ENCODE measurements at places on chromosomes 5 and 9.

DNA sequence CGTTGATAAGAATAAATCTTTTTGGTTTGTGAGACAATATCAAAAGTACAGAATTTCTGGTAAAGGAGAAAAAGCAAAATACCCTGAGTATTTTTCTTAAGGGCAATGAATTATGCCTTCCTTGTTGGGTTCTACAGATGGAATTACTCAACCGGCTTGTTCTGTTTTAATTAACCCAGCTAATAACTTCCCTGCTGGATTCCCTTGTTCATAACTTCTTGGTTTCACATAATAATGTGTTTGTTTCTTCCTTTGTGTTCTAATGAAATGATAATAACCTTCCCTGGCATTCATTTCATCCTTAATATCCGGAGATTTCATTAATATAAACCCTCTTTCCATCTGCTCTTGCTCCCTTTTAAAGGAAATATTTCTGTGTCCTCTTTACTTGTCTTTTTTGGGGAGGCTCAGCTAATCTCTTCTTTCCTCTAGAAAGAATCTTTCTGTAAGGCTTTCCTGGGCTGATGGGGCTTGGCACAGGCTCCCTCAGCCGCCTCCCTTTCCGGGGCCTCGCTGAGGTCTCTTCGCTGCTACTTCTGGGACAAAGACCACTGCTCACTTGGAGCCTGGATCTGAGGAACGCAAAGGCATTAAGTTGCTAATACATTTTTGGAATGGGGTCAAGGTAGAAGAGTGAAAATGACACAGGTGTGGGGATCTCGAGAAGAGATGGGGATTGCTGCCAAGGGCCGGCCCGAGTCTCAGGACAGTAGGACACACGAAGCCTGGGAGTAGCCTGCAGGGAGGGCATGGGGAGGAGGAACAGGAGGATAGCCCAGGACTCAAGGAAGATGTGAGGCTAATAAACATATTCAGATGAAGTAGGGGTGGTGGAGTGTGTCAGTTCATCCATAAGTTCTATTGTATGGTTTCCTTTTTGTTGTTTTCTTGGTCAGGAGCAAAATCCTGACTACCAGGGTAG, 118.5 kb downstream of the NRG2 start:
- DNase-seq = no peak

- DNase-seq = no peak
These were observed 305.0 kb upstream of the PIK3R1 start for GRCh38 chr5:67910546-67910945.

- no peak for DNase-seq
These were observed 418.6 kb downstream of the TMEM38B start for GRCh38 chr9:106112935-106113334.

- DNase-seq = no peak
These were observed 227.7 kb upstream of the PRR16 start for GRCh38 chr5:120236360-120236759.

DNA sequence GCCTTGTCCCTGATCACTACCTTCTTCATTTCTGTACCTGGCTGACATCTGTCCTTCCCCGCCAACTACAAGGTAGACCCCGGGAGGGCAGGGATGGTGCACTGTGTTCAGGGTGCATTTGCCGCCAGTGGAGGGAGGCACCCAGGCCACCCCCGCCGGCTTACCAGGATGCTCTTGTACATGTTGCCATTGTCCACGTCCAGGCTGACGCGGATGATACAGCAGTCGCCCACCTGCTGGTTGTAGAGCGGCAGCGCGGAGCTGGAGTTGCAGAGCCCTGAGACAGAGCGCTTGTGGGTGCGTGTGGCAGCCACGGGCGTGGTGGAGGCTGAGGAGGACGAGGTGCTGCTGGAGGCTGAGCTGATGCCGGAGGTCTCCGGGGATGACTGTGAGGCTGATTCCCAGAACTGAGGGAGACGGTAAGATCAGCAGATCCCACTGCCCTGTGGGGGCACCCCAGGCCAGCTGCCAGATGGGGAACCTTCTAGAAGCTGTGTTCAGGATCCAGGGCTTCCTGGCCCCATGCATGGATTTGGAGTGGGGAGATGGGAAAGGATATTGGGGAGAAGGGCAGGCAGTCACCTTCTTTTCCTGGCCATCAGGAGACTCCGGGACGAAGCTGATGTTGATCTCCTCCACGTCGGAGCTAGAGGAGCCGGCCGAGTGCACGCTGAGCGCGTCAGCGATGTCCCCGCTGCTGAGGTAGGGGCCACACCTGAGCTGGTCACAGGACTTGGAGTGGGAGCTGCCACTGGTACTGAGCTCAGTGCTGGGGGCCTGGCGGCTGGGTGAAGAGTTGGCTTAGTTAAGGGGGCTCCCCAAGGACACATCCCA, 19.5 kb downstream of the RALGDS start:
- no peak for DNase-seq

DNA sequence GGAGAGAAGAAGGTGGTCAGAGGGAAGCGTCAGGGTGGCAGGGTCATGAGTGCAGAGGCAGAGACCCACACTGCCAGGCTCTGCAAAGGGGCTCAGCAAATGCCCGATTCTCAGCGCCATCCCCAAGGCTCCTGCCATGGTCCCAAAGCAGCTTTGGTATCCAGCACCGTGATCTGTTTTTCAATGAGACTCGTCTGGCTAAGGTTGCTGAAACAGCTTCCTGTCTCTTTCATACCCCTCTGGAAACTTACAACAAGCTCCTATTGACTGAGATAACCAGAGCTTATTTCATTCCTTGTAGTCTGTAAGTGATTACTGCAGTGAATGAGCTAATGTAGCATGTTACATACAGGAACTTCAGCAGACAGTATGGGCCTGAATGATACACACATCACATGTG, 568.6 kb upstream of the DAP start:
- no peak for DNase-seq

GRCh38 chr5:77957-78804, 13.8 kb upstream of the PLEKHG4B start:
- DNase-seq = peak; percentile 48

DNA sequence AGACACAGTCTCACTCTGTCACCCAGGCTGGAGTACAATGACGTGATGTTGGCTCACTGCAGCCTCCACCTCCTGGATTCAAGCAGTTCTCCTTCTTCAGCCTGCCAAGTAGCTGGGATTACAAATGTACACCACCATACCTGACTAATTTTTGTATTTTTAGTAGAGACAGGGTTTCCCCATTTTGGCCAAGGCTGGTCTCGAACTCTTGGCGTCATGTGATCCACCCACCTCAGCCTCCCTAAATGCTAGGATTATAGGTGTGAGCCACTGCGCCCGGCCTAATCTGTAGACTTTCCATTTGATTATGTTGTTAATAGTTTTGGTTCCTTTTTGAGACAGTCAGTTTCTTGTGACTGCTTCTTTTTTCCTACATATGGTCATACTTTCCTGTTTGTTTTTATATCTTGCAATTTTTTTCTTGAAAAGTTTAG, 31.0 kb downstream of the MTREX start:
- DNase-seq = no peak

GRCh38 chr9:116391306-116391900, 237.8 kb downstream of the PAPPA start:
- peak; percentile 94 for DNase-seq

DNA sequence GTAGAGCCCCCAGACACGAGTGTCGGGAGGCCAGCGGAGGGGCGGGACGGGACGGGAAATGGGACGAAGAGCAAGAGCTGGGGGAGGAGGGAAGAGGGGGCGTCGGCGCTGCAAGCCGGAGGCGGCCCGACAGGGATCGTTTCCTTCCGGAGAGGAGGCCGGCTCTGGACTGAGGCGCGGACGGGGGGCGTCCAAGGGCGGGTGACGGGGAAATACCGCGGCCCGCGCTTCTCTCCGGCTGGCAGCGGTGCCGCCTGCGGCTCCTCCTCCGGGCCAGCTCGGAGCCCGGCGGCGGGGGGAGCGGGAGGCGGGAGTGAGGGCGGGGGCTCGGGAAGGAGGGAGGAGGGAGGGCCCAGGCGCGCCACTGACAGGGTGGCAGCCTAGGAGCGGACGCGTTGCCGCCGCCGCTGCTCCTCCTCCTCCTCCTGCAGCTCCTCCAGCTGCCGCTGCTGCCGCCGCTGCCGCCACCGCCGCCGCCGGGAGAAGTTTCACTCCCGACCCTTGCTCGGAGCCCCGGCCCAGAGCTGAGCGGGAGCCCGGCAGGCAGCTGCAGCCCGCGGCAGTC, at the start of gene CHSY3:
TSS of gene CHSY3 (plus strand) at position 364 of the 565 bp plus-strand sequence.
- DNase-seq = peak; percentile 78

DNA sequence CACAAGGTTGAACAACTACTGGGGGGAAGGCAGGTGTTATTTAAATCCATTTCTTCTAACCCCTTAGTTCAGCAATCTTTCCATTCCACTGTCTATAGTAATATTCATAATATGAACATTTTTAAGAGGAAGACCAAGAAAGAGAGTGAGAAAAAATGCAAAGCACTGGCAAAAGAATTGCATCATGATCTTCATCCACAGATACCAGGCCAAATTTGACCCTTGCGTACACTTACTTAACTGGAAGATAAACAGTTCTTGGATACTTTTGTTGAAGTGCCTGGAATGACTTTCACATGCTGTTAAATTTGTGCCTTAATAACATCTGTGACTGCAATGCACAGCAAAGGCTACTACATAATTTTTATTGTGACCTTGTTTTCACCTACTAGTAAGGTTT, 1.8 kb downstream of the PFDN1 start:
- no peak for DNase-seq

GRCh38 chr9:130842545-130842944, 7.5 kb downstream of the ABL1 start:
- DNase-seq = no peak

DNA sequence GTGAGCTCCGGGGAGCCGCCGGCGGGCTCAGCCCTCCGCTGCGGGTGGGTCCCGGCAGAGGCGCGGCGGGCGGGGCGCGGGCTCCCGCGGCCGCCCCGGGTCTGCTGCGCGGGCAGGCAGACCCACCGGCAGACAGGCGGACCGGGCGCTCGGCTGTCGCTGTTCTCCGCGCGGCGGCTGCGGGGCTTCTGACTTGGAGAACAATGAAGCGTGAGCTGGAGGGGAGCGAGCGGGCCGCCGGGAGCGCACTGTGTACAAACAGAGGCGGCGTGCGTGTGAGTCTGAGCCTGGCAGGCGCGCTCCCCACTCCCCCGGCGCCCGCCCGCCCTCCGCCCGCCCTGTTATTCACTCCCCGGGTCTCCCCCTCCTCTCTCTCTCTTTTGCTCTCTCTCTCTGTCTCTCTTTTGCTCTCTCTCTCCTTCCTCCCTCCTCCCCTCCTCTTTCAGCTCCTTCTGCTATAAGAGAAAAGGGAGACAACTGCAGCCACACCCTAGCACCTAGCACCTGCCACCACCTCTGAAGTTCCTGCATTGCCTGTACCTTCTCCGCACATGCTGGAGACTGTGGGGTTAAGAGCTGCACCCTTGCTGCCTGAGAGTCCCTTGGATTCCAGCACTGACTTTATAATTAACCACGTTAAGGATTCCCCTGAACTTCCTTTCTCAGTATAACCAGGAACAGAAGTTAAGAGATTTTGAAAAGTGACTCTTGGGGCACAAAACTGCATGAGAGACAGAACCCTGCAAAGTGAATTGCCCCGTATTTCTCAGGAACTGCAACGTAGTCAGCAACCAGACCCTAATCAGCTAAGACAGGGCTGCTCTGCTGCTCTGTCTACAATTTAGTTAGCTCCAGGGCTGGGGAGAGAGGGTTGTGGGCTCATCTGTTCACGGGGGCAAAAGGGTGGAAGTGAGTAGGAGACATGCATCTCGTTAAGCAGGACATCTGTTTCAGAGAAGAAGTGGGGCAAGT, at the start of gene EDIL3:
TSS of gene EDIL3 (minus strand) at position 277 of the 972 bp plus-strand sequence. CDS start 506 bp downstream, outside the sequence.
- DNase-seq = peak; percentile 66

DNA sequence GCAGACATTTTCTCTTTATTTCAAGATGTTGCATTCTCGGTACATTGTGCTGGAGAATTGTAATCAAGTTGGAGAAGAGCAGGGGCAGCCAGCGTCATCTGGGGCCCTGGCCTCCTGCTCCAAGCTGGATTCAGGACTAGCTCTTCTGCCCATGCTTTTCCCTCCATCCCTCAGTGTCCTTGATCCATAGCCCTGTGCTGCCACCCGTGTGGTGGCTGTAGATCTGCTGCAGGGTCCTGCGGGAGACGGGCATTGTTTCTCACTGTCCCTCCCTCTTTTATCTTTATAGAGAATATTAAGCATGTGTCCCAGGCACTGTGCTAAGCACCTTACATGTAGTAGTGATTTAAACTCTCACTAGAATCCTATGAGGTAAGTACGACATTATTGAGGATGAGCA, 60.5 kb upstream of the HAND1 start:
- DNase-seq = no peak

- DNase-seq = no peak
These were observed 16.1 kb downstream of the PCSK5 start for GRCh38 chr9:75906531-75906930.

DNA sequence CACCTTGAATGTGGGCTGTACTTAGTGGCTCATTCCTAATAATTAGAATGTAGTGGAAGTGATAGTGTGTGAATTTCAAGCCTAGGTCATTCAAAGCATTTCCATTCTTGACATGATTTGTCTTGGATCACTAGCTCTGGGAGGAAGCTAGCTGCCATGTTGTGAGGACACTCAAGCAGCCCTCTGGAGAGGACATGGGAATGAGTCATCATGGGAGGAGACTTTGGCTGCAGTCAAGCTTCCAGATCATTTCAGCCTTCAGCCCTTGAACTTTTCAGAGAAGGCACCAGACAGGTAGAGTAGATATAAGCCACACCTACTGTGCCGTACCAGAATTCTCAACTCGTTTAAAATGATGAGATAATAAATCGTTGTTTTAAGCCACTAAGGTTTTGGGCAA, 506.9 kb downstream of the ZNF608 start:
- no peak for DNase-seq

- DNase-seq = no peak
These were observed 37.3 kb downstream of the PROP1 start for GRCh38 chr5:177958696-177959095.

DNA sequence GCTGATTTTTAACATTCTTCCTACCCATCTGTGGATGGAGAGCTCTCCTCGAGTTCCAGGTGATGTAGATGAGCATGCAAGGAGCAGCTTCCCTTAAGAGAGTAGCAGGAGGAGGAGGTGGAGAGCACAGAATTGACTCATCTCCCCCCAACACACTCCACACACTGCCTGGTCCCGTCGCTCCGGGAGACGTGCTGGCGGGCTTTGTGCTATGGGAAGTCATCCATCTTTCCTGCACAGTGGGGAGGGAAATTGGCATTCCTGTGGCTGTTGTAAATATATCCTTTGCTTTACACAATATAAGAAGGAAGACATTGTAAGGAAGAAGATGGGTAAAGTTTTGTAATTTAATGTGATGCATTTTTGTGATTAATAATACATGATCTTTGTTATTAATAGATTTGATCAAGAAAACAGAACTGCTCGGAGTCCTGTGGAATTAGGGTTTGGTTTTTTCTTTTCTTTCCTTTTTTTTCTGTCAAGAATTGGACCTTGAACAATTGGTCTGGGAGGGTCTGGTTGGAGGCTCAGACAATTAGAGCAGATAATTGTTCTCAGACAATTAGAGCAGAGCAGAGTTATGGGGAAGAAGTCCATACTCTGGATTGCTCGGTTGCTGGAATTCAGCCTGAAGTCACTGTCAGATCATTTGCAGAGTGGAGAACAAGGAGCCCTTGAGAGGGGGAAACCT, 297.8 kb downstream of the GADD45G start:
- DNase-seq = peak; percentile 98

Data from fibroblast of upper back skin (primary cell).